ENCODE measurements at places on chromosomes 5 and 9. TPM values are rescaled to one million over a fixed set of nuclear protein-coding genes. Genes with fewer than 3 reads are reported as not detected.

GRCh38 chr5:143061161-143061945 lies 291.2 kb downstream of the ARHGAP26 start:
- DNase-seq: no peak

- no peak for DNase-seq
Observed at GRCh38 chr5:180084638-180085561, 13.3 kb upstream of the RNF130 start.

GRCh38 chr9:96854651-96855273 lies 448 bp upstream of the ZNF782 start:
- no peak for DNase-seq

The IL9 gene
- total RNA-seq: not detected

The SLC27A6 gene
- not detected for total RNA-seq

- DNase-seq: no peak
Observed at GRCh38 chr9:37923796-37924427, 20.0 kb upstream of the SLC25A51 start.

The OSMR gene
- not detected for total RNA-seq

All from glutamatergic neuron (in vitro differentiated cells).